ENCODE measurements at places on chromosomes 11 and 22.

GRCh38 chr11:77396305-77396704 lies 77.6 kb downstream of the PAK1 start:
- DNase-seq: no peak

DNA sequence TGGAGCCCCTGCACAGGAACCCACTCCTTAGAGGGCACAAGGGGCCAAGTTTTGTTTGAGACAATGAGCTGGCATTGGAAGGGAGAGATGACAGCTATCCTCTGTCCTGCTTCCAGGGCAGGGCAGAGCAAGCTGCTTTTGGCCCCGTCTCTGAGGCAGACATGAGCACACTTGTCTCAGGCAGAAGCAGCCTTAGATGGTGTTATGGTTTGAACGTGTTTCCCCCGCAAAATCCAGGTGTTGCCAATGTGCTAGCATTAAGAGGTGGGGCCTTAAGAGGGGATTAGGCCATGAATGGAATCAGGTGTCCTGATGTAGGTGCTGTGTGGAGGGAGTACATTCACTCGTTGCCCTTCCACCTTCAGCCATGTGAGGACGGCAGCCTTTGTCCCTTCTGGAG lies 2.5 kb downstream of the TP53AIP1 start:
- no peak for DNase-seq

DNA sequence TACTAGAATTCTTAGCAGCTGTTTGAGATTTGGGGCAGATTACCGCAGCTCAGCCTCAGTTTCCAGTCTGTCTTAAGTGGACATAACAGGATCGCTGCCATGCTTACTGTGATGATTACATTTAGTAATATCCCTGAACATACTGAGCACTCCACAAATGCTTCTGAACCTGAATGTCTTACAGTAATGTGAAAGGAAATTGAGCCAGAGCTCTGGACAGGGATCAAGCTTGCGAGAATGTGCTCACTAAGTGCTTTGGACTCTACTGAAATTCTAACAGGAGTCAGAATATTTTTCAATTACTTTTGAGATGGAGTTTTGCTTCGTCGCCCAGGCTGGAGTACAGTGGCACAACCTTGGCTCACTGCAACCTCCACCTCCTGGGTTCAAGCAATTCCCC lies 118.6 kb upstream of the RASSF10 start:
- no peak for DNase-seq

DNA sequence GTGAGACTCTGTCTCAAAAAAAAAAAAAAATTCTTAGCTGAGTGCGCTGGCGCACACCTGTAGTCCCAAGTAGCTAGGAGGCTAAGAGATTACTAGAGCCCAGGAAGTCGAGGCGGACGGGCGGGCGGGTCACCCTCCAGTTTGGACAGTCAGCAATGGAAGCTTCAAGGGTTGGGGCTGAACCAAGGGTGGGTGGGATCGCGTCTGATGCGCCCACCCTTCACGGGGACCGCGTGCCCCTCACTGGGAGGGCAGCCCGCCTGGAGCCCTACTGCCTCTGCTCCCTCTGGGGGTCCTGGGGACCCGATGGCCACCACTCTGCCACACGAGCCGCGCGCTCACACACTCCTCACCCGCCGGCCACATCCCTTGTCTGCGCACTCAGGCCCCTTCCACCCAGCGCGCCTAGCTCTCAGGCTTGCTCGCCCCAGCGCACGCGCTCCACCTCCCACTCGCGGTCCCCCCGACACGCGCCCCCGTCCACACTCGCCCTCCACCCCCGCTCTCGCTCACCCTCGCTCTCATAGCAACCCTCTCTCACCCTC lies 494 bp downstream of the CHID1 start:
- DNase-seq: no peak

DNA sequence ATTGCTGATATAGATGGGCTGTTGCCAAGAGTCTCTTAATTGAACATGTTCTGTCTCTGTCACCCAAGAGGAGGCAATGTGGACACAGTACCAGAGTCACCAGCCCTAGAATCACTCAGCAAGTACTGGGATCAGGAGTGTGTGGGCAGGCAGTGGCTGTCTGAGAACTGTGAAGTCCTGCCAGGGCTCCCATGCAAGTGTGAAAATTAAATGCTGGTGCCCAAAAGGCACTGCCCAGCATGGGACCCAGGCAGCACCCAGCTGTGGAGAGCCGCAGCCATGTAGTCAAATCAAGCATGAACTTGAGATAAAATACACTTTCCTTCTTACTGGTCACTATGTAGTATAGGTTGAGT lies 19.9 kb downstream of the HIRA start:
- DNase-seq: no peak

- no peak for DNase-seq
Measured at GRCh38 chr11:108495326-108495725, 2.9 kb downstream of the POGLUT3 start.

- no peak for DNase-seq
Measured at GRCh38 chr11:70066628-70067027, 11.5 kb upstream of the ANO1 start.

GRCh38 chr11:134125507-134125906 lies 56.6 kb downstream of the JAM3 start:
- DNase-seq: no peak

DNA sequence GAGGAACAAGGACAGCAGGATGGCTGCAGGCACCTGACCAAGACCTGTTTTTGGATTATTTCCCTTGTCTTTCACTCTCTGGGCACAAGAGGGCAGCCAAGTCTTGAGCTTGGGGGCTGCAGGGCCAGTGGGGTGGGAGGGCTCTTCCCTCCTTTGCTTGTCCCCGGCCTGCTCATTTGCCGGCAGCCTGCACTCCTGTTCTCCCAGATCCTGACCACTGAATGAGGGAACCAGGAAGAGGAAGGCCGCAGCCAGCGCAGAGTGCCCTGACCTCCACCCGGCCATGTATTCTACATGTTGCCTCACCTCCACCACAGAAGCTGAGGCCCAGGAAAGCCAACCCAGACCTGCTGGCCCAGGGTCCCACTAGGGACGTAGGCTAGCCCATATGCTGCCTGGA lies 15.5 kb upstream of the NNMT start:
- peak; percentile 32 for DNase-seq
